ENCODE measurements at places on chromosomes 2 and 18.

- no peak overlapping the region for H3K27ac ChIP-seq
- no peak for DNase-seq
- no peak overlapping the region for H3K4me3 ChIP-seq
- no peaks in the 10 kb centered on the region for H3K4me1 ChIP-seq
- no peaks in the 10 kb centered on the region for H3K36me3 ChIP-seq
- no peaks in the 10 kb centered on the region for H3K27me3 ChIP-seq
These were observed 401.1 kb upstream of the CHAC2 start for GRCh38 chr2:53366543-53366942.

GRCh38 chr2:224155896-224156295, 116.8 kb upstream of the SERPINE2 start:
- H3K36me3 ChIP-seq = no peaks in the 10 kb centered on the region
- no peak for DNase-seq
- no peak overlapping the region for H3K27ac ChIP-seq

- H3K4me3 ChIP-seq = no peak overlapping the region
- no peak for DNase-seq
- peaks cover 7% of the 10 kb centered on the region for H3K4me1 ChIP-seq
- no peak overlapping the region for H3K27ac ChIP-seq
- no peaks in the 10 kb centered on the region for H3K27me3 ChIP-seq
- no peaks in the 10 kb centered on the region for H3K36me3 ChIP-seq
These were observed 4.4 kb downstream of the TXNDC2 start for GRCh38 chr18:9890196-9890595.

DNA sequence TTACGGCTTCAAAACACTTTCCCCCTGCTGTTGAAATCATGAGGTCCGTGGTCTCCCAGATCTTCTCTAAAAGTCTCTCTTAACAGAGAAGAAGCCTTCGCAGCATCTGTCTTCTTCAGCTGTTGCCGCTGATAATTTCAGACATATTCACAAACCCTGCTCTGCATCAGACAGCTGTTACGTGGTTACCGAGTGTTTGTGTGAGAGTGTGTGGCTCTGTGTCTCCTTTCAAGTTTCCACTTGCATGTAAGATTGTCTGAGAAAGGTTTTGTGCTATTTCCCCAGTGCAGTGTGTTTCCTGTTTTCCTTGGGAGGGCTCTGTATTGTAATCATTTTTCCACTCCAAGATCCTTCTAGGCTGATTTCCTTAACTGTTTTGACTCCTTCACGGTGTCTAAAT, 32.8 kb downstream of the MAIP1 start:
- H3K4me1 ChIP-seq = no peaks in the 10 kb centered on the region
- H3K27ac ChIP-seq = no peak overlapping the region
- no peaks in the 10 kb centered on the region for H3K36me3 ChIP-seq
- no peaks in the 10 kb centered on the region for H3K27me3 ChIP-seq
- no peak overlapping the region for H3K4me3 ChIP-seq

DNA sequence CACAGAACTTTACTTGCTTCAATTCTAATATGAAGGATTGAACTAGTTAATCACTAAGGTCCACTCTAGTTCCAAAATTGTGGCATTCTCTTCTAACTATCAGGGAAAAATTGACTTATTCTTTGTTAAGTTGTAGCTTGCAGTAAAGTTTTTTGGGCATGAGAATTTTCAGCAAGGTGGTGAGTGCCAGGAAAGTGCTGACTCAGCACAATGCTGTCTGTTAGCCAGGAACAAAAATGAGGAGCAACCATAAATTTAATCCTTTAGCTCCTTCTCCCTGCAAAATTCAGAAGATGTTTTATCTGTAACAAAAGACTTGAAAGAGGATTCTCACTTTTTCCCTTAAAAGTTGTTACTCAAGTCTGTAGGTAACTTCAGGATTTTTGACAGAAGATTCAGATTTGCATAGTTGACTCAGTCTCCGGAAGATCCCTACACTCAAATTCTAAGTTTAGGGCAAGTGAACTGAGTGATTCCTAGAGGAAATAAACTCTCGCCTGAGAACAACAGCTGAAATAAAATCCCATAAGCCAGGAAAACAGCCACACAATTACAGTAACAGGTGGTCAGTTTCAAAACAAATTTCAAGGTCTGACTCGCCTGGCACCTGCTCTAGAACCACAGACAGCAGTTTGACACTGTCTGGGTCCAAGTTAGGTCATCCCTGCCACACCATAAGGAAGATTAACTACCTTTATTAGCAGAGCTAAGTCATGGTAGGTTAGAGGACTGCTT, 20.2 kb upstream of the DARS1 start:
- no peak overlapping the region for H3K4me3 ChIP-seq
- H3K4me1 ChIP-seq = no peaks in the 10 kb centered on the region
- DNase-seq = no peak
- H3K36me3 ChIP-seq = no peaks in the 10 kb centered on the region
- H3K27ac ChIP-seq = no peak overlapping the region

DNA sequence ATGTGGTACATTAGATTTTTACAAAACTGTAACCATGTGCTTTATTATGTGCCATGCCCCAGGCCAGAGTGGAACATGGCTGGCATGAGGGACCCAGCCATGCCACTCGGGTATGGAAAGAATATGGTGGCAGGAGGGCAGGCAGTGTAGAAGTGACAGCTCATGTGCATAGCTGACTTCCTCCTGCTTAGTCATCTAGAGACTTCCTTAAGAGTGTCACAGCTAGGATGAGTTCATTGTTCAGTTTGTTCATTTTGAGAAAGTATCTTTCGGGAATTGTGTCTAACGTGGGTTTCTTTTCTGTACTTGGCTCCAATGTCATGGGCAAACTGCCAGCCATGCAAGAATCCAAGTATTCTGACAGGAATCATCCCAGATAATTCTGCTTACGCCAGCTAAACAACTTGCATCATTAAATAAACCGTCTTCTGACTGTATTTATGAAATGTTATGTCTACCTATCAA, 94.3 kb upstream of the ITGB6 start:
- H3K4me3 ChIP-seq = no peak overlapping the region

DNA sequence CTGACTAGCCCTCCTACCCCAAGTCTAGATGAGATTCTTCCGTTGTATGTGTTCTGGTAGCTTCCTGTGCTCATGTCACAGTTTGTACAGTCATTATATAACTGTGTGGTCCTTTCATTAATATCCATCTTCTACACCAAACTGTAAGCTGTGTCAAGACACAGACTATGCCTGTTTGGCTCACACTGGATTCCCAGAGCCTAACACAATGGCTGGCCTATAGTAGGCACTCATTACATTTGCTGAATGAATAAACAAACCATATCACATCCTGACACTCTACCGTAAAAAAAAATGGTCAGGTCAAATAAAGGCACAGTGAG, 72.6 kb downstream of the ANKRD44 start:
- DNase-seq = no peak
- H3K27me3 ChIP-seq = no peaks in the 10 kb centered on the region
- H3K27ac ChIP-seq = no peak overlapping the region
- H3K4me3 ChIP-seq = no peak overlapping the region

DNA sequence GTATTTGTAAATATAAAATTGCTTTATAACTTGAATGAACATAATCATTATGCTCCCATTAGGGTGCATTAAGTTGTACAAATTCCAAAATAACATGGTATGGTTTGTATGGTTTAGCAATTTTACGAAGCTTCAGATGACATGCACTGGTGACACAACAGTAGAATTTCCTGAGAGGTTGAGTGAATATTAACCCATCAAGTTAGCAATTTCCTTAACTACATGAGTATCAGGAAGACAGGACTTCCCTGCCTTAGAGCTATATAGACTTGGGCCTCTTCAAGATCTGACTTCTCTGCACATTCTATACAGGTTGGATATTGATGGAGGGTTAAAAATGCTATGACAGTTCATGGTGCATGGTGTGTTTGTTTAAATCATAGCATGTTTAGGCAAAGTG, 60.2 kb downstream of the ZC3H6 start:
- H3K4me3 ChIP-seq = no peak overlapping the region
- H3K27ac ChIP-seq = no peak overlapping the region
- H3K36me3 ChIP-seq = no peaks in the 10 kb centered on the region
- H3K4me1 ChIP-seq = peaks cover 10% of the 10 kb centered on the region
- H3K27me3 ChIP-seq = no peaks in the 10 kb centered on the region

GRCh38 chr18:58055890-58056558, 12.0 kb downstream of the NEDD4L start:
- no peaks in the 10 kb centered on the region for H3K36me3 ChIP-seq
- no peak overlapping the region for H3K4me3 ChIP-seq
- no peak for DNase-seq

Measured in RWPE2 (cell line).